ENCODE measurements at places on chromosomes 16 and 17.
A peak's percentile ranks its signal among the peaks of the same experiment; 100 is the strongest.

DNA sequence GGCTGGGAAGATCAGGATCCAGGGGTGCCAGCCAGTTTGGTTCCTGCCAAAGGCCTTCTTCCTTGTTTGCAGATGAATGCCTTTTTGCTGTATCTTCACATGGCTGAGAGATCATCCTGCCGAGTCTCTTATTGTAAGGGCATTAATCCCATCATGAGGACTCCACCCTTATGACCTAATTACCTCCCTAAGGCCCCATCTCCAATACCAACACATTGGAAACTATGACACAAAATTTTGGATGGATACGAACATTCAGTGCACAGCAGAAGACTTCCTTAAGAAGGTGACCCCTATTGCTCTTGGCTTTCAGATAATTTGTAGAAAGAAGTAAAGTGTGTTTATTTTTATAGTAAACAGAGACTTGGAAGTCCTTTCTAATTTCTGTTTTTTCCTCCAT, 1164.7 kb upstream of the CDH8 start:
- DNase-seq = no peak

DNA sequence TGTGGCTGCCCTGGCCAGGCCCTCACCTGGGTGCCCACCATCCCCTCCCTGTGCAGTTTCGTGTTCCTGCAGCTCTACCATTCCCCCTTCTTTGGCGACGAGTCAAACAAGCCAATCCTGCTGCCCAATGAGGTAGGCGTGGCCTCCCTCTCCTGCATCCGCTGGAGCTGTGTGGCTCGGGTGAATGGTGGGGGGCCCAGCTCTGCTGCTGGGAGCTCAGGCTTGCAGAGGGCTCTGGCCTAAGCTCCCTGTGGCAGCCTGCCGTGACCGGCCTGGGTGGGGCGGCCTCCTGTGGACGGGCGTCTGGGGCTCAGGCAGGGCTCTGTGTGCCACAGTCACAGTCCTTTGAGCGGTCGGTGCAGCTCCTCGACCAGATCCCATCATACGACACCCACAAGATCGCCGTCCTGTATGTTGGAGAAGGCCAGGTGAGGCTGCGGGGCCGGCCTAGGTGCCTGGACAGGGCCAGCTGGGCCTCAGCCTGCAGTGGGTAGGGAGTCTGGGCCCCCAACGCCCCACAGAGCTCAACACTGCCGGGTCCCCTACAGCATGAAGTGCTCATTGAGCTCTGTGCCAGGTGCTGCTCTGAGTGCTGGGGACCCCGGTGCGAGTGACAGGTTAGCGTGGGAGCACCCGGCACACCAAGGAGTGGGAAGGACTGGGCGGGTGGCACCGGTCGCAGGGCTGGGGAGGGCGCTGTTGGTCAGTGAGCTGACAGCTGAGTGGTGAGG, 37.3 kb downstream of the TSC2 start:
- DNase-seq = no peak

DNA sequence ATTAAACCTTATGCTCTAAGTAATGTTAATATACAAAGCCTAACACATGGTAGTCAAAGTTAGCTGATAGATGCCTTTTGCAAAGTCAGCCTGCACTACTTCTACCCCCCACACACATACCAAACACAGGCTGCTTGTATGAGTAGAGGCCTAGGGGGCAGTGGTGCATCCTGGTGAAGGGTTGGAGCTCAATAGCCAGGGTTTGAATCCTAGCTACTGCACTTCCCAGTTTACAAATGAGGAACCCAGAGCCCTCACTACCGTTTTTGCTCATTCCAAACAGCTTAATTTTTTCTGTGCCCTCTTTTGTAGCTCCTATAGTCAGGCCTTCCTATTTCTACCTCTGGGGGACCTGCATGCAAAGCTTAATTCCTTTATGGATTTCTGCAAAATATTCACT, 18.9 kb upstream of the HYDIN start:
- DNase-seq = no peak

GRCh38 chr17:8064561-8065019, 22.9 kb downstream of the ALOX12B start:
- DNase-seq = no peak

GRCh38 chr17:65994679-65995078, 197.3 kb downstream of the CEP112 start:
- DNase-seq = no peak

GRCh38 chr17:49362723-49363117, 670 bp upstream of the ZNF652 start:
- peak; percentile 24 for DNase-seq

DNA sequence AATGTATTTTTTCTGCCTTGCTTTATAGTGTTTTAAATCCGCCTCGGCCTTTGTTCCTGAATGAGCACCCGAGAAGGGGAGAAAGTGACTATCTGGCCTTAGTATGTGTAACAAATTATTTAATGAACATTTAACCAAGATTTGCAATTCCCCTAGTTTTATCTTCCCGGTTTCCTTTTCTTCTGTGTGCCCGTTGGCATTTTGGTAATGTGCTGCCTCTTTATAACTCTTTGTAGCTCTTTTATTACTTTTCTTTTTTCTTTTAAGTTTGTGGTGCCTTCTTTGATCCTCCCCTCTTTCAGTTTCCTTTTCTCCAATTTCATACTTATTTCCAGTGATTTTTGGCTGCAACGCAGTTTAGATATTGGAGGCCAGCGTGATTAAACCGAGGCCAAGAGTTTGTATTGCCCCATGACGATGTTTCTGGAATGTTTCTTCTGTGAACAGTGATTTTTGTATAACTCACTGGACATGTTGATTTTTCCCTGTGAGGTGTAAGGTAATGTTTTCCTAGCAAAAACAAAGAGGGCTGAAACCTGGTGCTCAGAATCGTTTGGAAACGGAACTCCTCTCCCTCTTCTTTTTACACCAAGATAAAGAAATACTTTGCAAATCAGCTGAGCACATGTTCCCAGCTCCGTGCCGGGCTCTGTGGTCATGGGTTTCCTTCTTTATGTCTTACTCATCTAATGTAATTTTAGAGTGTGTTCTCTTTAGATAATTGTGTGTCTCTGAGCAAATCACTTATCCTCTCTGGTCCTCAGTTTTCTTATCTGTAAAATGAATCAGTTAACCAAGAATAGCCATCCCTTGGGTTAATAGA, 344.3 kb downstream of the WWOX start:
- DNase-seq = no peak

GRCh38 chr16:3091551-3091950, 7.5 kb downstream of the ZSCAN10 start:
- no peak for DNase-seq

Data from frontal cortex (tissue), 4 donors.